ENCODE measurements at places on chromosomes 2 and 18.

DNA sequence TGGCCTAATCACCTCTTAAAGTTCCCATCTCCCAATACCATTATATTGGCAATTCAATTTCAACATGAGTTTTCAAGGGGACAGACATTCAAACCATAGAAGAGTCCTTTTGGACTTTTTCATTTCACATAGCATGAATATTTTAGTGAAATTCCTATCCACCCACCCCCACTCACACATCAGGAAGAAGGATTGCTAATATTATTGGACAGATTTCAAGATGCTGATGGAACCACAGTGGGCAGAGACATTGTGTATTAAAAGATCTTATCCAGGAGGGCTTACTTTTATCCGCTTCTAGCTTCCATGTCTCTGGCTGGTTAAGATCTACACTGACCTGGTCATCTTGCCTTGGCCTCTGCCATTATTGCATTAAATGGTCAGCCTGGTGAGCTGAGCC is 297.4 kb upstream of the ACVR2A start:
- DNase-seq = no peak

DNA sequence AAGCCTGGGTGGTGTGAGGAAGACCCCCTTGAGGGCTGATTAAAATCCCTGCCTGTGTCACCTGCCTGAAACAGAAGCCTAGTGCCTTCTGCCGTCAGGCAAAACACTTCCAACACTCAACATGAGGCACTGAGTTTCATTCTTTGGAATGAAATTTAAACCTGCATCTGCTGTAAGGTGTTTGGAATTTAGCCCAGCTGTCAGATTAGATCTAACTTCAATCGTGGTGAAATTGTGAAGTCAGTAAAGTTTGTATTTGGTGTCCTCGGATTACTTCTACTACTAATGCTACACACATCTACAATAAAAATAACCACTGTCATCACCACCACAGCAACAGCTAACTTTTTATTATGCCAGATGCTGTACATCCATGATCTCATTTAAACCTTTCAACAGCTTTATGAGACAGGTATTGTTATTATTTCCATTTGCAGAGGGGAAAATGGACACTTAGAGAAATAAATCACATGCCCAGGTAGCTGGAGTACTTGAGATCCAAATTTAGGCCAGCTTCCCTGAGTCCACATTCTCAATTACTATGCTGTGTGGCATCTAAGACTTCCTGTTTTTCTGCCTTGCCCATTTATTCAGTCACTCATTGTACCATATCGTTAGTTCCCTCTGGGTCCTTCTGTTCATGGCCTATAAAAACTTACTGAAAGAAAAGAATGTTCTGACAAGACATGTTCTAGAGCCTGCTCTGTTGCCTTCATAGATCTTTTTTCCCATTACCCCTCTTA is 98.2 kb upstream of the GCFC2 start:
- peak; percentile 20 for DNase-seq

- no peak for DNase-seq
Observed at GRCh38 chr2:169796441-169796840, 2.2 kb upstream of the SSB start.

GRCh38 chr18:60676815-60677214 is 304.2 kb upstream of the MC4R start:
- no peak for DNase-seq

DNA sequence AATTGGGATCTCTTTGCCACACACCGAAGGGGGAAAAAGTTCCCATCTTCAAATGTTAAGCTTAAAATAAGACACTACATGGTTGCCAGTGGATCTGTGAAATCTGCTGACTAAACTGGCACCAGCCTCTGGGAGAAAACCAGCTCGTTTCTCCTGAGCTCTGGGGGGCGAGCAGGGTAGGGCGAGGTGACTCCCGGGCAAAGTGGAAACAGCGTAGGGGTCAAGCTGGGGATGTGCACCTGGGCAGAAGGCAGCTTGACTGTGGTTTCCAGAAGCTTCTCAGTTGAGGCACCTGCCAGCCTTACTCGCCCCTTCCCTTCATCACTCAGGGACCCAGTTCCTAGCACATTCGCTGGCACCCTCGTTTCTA is 62.8 kb downstream of the SFXN5 start:
- no peak for DNase-seq

- no peak for DNase-seq
Observed at GRCh38 chr2:41621563-41621962, 426.3 kb upstream of the PKDCC start.

GRCh38 chr18:80112624-80113248 is 3.7 kb downstream of the ADNP2 start:
- peak; percentile 13 for DNase-seq

- DNase-seq = no peak
Observed at GRCh38 chr2:221104361-221104811, 467.7 kb downstream of the EPHA4 start.

DNA sequence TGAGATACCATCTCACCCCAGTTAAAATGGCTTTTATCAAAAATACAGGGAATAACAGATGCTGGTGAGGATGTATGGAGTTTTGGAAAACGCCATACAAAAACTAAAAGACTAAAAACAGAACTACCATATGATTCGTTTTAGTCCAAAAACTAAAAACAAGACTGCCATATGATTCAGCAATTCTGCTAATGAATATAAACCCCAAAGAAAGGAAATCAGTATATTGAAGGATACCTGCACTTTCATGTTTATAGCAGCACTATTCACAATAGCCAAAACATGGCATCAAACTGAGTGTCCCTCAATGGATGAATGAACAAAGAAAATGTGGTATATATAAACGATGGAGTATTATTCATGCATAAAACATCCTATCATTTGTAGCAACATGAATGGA is 224.4 kb upstream of the MC4R start:
- no peak for DNase-seq
